GM04503 (cell line): ENCODE measurements at places on chromosomes 2 and 18.

DNA sequence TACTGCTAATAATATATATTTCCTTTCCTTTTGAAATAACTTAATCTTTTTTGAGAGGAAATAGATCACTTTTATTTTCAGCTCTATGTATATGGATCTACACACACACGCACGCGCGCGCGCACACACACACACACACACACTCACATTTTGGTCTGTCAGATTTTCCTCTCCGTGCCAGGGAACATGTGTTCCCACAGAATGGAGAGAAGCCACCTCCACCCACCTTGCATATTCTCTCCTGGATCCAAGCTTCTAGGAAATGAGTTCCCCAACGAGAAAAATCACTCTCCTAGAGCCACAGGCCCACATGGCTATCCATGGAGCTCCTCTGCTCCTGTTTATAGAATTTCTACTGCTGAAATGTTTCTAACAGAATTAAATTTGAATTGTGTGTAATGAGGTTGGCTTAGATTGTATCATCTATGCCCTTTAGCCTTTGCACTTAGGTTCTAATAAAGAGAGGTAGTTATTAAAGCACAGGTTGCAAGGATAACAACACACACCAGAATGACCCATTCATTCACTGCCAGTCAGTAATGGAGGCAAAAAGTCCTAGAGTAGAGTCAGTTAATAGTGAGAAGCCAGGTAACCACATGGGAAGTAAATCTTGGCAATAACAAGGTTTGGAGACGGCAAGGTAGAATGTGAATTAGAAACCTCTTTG, 19.7 kb downstream of the IFIH1 start:
- no peak for DNase-seq

DNA sequence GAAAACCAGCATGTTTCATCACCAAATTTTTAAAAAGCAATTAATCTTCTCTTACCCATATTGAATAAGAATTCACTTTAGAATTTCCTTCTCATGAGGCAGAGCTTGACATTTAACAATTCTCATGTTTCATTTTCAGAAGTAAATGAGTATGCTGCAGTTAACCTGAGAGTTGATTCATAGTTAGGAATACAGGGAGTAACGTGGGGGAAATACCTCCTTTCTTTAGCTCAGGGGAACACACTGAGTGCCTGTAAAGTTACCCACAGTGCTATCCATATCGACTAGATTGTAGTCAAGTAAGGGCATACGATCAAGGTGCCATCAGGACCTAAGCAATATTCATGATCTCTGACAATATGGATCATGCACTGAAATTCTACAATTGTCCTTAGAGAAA, 38.9 kb upstream of the ATIC start:
- no peak for DNase-seq

DNA sequence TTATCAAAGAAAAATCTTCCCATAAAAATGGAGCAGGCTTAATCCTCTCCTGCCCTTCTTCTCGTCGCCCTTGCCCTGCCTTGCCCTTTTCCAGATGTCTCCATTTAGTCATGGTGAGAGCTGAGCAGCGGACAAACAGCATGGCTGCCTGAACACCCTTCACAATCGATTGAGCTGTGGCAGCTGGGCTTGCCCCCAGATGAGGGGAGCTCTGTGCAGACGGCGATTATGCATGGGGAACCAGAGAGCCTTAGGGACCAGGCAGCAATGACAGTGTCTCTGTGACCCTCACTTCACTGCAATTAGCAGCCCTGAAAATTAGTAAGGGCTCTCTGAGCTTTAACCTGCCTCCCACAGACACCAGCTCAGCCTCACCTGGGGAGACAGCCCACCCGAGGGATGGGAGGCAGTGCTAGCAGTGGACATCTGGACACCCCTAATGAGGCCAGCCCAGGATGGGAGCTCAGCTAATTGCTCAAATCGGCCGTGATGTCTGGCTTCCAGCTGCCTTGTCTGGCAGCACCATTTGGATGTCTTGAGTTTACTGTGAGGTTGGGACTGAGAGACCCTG, 365.7 kb downstream of the TNS1 start:
- DNase-seq = no peak

GRCh38 chr2:56286936-56287335, 103.1 kb downstream of the CCDC85A start:
- no peak for DNase-seq

DNA sequence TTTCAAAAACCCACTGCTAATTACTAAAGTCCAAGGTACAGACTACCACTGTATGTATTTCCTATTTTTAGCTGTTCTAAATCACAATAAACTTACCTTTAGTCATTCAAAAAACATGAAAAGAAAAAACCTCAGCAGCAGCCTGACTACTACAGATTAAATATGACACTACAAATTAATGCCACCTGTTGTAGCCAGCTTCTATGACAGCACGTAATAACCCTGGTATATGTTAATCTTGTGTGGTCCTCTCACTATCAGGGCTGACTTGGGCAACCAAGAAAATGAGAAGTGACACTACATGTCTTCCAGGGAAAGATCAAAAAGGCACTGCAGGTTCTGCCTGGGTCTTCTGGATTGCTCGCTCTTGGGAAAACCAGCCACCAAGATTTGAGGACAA, 90.6 kb upstream of the FAM124B start:
- DNase-seq = no peak

- DNase-seq = no peak
Observed at GRCh38 chr2:209762563-209762962, 9.1 kb upstream of the UNC80 start.
